Neural progenitor cell (in vitro differentiated cells): ENCODE measurements at places on chromosomes 7 and 10. TPM values are rescaled to one million over a fixed set of nuclear protein-coding genes. Genes with fewer than 3 reads are reported as not detected.
A peak's percentile ranks its signal among the peaks of the same experiment; 100 is the strongest.

The KNDC1 gene
- 1.8 and 5.6 TPM in 2 replicates for total RNA-seq

The NUTM2D gene
- total RNA-seq = 3.4 and 4.1 TPM in 2 replicates

The C10orf67 gene
- total RNA-seq = not detected in 2 replicates

The CNNM1 gene
- 0.56 and 1.1 TPM in 2 replicates for total RNA-seq

The TYW1B gene
- total RNA-seq = 3.6 and 4.4 TPM in 2 replicates

The LEP gene
- not detected in 2 replicates for total RNA-seq

The MLXIPL gene
- 0.87 and 0.90 TPM in 2 replicates for total RNA-seq

The HKDC1 gene
- total RNA-seq = 0.30 TPM in 1 of 2 replicates, not detected in the other

The KAZALD1 gene
- total RNA-seq = 0.77 and 1.8 TPM in 2 replicates

The OR2A5 gene
- not detected in 2 replicates for total RNA-seq

The ZNF775 gene
- 3.0 and 26.1 TPM in 2 replicates for total RNA-seq

The TAF5 gene
- 19.0 and 22.7 TPM in 2 replicates for total RNA-seq

- DNase-seq = no peak
Observed at GRCh38 chr10:121457729-121458128, 140.5 kb downstream of the FGFR2 start.

DNA sequence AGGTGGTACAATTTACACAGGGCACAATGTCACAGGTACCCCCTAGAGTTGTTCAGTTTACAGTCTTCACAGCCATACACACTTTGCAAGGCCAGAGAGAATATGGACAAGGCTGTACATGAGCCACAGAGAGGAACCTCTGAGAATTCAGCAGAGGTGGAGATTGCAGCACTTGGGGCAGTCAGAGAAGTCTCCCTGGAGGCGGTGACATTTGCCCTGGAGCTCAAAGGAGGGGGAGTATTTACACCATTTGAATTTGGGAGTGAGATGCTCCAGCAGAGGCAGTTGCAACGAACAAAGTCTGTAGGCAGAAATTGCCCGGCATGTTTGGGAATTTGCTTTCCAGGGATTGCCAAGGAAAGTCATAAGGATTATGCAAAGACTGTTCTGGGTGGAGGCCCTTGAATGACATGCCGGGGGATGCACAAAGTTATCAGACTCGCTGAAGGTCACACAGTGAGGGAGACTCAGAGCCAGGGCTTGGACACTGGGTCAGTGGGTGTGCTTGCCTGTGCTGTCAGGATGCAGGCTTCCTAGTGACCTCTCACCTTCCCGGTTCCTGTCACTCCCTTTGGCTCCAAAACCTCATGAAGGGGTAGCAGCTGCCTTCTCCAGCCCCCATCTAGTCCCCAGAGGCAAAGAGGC, 160.7 kb upstream of the PCBD1 start:
- no peak for DNase-seq

GRCh38 chr10:128149267-128150014, 23.2 kb upstream of the MKI67 start:
- peak; percentile 43 for DNase-seq

GRCh38 chr10:45515630-45516029, 141.6 kb downstream of the ALOX5 start:
- peak; percentile 55 for DNase-seq

GRCh38 chr10:16182688-16183087, 254.1 kb upstream of the PTER start:
- DNase-seq = no peak

DNA sequence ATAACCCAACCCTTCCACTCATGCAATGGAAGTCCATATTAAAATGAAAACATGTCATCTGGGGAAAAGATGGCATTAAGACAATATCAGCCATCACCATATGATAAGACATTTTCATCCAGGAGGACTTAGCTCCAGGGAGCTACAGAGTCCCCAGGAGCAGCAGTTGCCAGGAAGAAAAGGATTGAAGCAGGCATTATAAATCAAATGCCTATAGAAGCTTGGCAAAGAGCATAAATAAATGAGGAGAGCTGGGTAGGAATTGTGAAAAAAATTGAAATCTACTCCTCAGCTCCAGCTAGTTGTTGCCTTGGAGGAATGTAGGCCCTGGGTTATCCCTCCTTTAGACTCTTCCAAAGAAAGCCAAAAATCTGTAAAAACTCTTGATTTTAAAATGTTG, 42.5 kb downstream of the FAM13C start:
- DNase-seq = peak; percentile 16

DNA sequence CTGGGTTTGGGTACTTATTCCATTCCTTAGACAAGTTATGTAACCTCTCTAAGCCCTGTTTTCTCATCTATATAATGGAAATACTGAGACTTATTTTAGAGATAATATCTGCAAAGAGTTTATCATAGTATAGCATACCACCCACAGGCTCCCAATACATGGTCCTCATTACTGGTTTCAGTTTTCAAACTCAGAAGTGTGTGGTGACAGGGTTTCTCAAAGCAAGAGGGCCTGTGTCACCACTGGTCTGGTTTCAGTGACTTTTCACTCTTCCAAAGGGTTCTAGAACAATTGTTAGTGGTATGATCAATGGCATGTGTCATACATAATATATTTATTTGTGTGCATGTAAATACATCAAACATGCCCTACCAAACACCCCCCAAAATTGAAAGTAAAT, 89.2 kb upstream of the BMPER start:
- no peak for DNase-seq

DNA sequence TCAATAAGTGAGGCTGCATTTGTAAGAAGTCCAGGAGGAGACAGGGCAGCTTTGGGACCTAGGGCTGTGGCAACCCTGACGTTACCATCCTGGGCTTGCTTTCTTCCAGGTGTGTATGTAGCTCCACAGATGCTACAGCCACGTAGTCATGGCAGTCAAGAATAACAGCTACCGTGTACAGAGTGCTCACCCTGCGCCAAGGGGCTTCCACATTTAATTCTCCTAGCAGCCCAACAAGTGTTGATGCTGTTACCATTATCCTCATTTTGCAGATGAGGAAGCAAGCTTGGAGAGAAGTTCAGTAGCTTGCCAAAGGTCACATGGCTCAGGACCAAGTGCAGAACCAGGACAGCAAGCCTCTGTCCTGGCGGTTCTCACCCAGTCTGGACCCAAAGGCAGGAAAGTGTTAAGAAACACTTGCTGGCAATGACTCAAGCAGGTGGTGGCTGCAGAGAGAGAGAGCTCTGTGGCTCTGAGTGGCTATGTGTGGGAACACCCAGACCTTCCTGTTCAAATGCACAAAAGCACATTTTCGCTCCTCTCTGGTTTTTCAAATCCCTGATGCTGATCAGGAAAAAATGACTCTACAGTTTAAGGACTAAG, 89.8 kb downstream of the CREM start:
- no peak for DNase-seq

GRCh38 chr7:129279757-129280156, 54.9 kb downstream of the AHCYL2 start:
- no peak for DNase-seq

DNA sequence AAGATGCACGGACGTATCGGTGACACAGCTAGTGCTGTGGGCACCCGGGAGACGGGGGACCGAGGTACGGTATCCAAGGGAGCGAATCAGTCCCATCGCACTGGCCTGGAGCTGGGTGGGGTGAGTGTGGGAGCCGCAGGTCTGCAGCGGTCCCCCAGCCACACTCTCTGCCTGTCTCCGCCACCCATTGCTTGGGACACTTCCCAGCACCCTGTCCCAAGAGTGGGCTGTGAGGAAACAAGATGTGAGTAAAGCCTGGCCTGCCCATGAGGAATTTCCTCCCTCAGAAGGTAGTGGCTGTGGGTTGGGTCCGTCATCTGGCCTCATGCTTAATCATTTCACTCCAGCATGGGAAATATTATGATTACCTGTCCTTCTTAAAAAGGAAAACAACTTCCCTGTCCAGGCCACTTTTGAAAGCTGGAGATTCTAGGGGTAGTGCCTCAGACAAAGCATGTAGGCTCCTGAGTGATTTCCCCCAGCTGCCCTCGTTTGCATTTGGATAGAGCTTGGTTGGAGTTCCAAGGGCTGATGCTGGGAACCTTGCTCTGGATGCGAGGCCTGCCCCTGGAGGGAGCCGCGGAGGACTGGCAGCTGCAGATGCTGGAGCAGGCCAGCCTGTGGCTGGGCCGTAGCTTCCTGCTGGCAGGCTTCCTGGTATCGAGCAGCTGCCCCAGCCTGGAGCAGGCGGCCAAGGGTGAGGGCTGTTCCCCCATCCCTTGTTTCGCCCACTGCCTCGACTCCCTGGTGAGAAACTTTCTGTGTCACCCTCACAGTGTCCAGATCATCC, 6.2 kb upstream of the ACTR3C start:
- DNase-seq = no peak

- DNase-seq = no peak
Observed at GRCh38 chr10:70144372-70145110, 2.0 kb downstream of the TYSND1 start.

DNA sequence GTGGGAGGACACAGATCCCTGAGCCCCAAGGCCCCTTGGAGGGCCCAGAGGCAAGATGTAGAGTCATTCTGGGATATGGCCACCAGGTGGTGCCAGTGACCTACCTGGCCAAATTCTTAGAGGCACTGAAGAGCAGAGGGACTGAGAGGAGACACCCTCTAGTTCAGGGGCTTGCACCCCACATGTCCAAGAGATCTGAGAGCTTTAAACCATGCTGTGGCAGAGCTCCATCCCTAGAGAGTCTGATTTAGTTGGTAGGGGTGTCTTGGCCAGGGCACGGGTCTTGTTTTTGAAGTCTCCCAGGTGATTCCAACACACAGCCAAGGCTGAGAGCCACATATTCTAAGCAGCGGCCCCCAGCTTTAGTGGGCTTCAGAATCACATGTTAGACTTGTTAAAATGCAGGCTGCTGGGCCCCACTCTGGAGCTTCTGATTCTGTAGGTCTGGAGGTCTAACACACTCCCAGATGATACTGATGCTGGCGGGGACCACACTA, 52.5 kb downstream of the PRF1 start:
- DNase-seq = peak; percentile 75

- DNase-seq = no peak
Observed at GRCh38 chr10:130471486-130471885, 335.3 kb downstream of the GLRX3 start.

DNA sequence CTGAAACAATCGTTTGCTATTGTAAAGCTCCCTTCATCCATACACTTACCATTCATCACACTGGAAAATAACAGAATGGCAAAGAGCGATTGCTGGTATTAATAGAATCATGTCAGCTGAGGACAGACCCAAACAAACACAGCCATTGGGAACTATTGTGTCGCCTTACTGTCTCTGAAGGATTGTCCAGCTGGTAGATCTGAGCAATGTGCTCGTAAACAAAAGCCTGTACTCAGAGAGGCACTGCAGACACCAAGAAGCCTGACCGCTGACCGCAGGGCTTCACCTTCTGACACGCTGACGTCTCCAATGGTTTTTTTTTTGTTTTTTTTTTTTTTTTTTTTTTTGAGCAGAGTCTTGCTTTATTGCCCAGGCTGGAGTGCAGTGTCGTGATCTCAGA, 151.0 kb upstream of the FRMD4A start:
- DNase-seq = peak; percentile 21

DNA sequence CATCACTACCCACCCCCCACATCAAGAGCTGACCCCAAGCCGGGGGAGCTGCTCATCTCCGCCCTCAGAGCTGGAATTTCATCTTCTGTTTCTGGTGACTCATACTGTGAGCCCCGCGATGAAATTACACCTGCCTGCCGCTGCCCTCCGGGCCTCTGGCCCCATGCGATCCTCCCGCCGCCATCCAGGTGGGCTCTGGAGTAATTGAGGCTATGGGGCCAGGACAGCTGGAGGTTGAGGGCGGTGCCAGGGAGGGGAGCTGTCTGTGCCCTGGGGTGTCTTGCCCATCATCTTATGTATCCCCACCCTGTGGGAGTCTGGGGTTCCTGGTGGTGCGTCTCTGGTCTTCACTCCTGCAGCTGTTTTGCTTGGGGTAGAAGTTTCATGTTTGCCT, 9.0 kb downstream of the GTF2IRD1 start:
- no peak for DNase-seq

GRCh38 chr7:135467207-135467711, 42.6 kb downstream of the CNOT4 start:
- no peak for DNase-seq

DNA sequence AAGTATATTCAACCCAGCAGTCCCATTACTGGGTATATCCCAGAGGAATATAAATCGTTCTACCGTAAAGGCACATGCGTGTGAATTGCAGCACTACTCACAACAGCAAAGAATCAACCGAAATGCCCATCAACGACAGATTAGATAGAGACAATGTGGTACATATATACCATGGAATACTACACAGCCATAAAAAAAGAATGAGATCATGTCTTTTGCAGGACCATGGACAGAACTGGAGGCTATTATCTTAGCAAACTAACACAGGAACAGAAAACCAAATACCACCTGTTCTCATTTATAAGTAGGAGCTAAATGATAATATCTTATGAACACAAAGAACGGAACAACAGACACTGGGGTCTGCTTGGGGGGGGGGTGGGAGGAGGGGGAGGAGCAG, 44.3 kb upstream of the KLHL7 start:
- DNase-seq = no peak

- DNase-seq = peak; percentile 79
Observed at GRCh38 chr7:34320926-34321661, 336.9 kb upstream of the NPSR1 start.

DNA sequence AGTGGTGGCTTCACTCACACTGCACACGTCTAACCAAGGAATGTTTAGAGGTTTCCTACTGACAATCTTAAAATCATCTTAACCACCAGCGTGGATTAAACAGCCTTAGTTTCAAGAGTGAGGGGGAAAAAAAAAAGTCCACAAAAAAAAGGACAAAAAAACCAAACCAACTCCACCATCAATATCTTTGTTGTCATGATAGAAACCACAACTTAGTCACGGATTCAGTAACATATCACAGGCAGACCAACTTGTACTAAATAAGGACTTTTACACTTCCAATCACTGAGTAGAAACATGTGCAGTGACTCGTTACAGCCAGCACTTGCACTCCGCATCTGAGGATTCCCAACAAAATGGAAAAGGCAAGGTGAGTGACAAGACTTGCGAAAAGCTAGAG, 46.5 kb downstream of the FAM171A1 start:
- DNase-seq = no peak

DNA sequence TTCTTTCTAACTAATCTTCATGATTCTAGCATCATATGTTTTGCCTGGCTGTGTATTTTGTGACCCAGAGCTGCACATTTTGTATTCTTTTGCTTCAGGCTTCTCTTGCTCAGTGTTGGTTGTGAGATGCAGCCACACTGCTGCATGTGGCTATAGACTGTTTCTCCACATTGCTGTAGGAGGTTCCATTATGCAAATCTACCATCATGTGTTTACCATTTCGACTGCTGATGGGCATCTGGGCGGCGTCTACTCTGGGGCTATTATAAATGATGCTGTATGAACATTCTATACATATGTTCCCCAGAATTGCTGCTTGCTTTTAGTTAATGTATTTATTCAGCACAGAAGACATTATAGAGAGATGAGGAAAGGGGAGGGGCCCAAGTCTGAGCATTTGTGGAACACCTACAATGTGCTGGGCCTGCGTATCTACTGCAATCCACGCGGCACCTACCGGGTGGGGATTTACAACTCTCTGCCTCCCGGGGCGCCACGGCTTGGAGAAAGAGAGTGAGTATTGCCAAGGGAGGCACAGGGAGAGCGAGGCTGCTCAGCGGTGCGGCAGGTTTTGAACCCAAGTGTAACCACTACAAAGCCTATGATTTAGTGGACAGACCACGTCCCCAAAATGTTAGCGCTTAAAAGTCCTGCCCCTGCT, 172.5 kb downstream of the PRKAG2 start:
- no peak for DNase-seq

- DNase-seq = no peak
Observed at GRCh38 chr7:94008537-94008936, 4.4 kb upstream of the BET1 start.

GRCh38 chr7:55565681-55566080, 6.6 kb downstream of the VOPP1 start:
- no peak for DNase-seq

- DNase-seq = no peak
Observed at GRCh38 chr7:77910124-77910523, 111.6 kb downstream of the PHTF2 start.

GRCh38 chr10:132712291-132712690, 73.7 kb downstream of the NKX6-2 start:
- DNase-seq = no peak
